Neural progenitor cell (in vitro differentiated cells): ENCODE measurements at places on chromosomes 7 and 10.

DNA sequence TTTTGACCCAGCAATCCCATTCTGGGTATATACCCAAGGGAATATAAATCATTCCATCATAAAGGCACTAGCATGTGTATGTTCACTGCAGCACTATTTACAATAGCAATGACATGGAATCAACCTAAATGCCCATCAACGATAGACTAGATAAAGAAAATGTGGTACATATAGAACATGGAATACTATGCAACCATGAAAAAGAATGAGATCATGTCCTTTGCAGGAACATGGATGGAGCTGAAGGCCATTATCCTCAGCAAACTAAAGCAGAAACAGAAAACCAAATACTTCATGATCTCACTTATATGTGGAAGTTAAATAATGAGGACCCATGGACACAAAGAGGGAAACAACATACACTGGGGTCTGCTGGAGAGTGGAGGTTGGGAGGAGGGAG is 58.0 kb upstream of the STARD3NL start:
- no peak for DNase-seq

- no peak for DNase-seq
These were observed 12.2 kb downstream of the GSAP start for GRCh38 chr7:77403957-77404356.

DNA sequence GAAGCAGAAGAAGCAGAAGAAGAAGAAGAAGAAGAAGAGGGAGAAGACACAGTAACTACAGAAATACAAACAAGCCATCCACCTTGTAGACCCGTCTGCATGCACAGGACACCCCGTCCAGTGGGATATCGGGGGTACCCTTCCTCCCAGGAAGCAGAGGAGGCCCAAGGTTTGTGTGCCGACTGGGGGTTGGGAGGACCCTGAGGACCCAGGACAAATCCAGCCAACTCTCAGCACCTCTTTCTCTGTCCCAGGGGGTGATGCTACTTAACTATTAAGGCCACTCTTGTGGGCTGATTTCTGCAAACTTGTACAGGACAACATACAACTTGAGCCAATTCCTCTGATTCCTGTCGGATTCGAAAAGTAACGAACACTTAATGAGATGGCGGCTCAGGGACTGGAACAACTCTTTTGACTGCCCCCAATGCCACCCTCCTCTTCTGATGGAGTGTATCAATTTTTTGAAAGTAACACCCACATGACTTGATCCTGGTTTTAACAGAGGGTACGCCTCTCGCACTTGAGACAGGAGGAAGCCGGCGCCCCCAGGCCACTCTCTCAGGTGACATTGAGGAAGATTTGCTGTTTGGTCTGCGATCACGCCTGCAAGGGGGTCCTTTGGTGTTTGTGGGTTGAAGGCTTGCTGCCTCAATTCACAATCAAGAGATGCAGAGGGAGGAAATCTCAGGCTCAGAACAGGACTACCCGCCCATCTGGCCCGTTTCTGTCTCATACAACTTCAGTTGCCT is 192.6 kb downstream of the TNS3 start:
- DNase-seq, result no peak

- DNase-seq, result no peak
These were observed 330.3 kb downstream of the HGF start for GRCh38 chr7:81439591-81439990.

DNA sequence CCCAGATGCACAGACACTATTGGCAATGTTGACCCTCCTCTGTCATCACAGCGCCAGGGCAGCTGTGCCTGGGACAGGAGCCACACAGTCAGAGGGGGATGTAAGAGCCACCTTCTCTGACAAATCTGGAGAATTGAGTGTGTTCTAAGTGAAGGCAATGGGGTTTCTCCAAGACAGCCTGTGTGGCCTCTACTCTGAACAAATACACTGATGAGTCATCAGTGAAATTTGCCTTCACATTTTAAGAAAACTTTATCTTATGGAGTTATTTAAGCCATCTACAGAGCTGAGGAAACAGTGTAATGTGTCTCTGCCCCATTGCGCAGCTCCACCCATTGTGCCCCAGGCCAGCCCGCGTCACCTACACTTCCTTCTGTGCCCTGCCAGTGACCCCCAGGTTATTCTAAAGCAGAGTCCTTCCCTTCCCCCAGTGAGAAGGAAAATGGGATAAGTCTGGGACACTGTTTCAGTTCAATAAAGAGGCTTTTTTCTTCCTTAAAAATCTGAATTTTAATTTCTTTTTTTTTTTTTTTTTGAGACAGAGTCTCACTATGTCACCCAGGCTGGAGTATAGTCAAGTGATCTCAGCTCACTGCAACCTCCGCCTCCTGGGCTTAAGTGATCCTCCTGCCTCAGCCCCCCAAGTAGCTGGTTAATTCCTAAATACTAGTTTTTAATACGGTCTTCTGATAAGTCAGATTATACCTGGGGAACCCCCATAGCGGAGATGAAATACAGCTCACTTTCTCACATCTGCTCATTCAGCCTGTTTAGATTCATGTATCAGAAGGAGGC is 21.8 kb downstream of the AKR1E2 start:
- DNase-seq, result no peak

DNA sequence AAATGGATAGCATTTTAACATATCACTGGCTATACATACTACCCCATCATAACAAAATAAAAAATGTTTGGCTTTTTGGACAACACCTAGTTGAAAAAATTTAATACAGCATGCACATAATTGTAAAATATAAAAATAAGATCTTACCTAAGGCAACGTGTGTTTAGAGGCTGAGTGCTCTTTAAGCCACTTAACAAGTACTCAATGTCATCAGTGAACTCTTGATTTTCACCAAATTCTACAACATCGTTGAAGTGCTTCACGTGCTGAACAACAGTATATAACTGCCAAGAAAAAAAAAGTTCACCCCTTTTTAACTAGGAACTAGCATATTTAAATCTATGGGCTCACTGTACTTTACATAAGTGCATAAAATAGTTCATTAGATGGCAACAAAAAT is 49.5 kb downstream of the WAPL start:
- DNase-seq, result no peak

- no peak for DNase-seq
These were observed 654.7 kb upstream of the ZWINT start for GRCh38 chr10:57015595-57016318.

GRCh38 chr10:133351408-133352318 is 4.5 kb downstream of the PRAP1 start:
- no peak for DNase-seq

- no peak for DNase-seq
These were observed 278.3 kb upstream of the SP8 start for GRCh38 chr7:21064698-21065648.

- DNase-seq, result no peak
These were observed 25.6 kb upstream of the GALNTL5 start for GRCh38 chr7:151930695-151931094.
